ENCODE measurements at places on chromosomes 16 and 17.

DNA sequence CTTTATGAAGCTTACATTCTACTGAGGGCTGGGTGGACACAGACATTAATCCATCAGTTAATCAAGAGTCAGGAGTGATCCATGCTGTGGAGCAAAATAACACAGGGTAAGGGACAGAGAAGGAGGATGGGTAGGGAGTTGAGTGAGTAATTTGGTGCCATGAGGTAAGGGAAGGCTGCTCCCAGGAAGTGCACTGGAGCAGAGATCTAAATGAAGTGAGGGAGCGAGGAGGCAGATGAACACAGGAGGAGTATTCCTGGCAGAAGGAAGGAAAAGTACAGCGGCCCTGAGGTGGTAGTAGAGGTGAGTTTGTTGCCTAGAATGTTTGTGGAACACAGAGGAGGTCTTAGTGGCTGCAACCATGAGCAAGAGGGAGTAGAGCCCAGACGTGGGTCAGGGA is 34.8 kb downstream of the ASIC2 start:
- DNase-seq = no peak

DNA sequence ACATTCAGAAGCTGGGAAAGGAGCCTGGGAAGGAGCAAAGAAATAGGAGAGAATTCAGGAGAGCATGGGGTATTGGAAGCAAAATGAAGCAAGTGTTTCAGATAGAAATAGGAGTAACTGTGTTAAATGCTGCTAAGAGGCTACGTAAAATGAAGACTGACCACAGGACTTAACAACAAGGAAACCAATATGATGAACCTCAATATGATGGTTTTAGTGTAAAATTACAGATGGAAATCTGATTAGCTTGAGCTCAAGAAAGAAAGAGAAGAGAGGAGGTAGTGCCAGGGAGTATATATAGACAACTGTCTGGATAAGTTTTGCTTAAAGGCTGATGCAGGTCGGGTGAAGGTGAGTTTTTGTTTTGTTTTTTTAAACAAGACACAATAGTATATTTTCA is 92.2 kb downstream of the HELZ start:
- DNase-seq = no peak

DNA sequence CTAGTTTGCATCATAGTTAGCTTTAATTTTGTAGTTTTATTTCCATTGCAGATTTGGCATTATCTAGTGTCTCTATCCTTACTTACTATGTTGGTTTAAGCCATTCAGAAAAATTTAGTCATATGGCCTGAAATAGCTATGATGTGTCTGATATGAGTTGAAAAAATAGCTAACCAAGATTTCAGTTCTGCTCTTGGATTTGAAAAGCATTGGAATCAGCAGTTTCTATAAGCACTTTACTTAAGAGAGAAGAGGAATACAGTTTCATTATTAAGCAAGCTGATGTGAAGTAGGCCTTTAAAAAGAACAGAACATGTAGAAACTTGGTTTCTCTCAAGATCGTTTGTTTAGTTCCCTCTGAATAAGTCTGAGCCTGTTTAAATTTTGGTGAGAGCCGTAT is 25.9 kb downstream of the LPCAT2 start:
- DNase-seq = no peak

- no peak for DNase-seq
These were observed 101.6 kb downstream of the MSI2 start for GRCh38 chr17:57357830-57358430.

DNA sequence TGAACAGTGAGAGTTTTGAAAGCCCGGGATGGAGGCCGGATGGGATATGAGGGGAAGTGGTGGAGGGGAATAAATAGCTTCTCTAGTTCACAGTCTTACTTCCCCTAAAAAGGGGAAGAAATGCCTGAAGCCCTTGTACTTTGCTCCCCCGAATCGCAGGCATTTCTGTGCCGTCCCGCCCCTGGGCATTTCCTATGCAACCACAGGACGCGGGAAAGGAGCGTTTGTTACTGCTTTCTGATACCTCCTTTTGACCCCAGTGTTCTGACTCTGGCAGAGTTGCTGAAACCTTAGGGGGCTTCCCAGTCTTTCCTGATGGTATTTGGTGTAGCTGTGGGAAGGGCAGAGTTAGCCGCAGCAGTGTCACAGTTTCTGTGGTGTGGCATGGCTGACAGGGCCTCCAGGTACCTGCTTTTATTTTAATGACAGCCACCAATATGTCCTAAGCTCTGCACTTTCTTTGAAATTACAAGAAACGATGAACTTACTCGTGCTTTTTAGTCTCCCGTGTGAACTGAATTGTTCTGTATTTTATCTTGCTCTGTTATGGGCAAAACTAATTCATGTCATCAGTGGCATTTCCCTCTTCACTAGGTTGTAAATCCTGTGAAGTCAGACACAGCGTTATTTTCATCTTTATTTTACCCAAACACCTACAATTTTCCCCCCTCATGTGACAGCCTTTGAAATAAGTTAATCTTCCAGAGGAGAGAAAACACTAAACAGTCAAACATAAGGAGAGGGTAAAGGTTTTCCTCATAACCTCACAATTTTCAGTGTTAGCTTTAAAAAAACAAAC is 27.1 kb downstream of the USP10 start:
- DNase-seq = no peak

DNA sequence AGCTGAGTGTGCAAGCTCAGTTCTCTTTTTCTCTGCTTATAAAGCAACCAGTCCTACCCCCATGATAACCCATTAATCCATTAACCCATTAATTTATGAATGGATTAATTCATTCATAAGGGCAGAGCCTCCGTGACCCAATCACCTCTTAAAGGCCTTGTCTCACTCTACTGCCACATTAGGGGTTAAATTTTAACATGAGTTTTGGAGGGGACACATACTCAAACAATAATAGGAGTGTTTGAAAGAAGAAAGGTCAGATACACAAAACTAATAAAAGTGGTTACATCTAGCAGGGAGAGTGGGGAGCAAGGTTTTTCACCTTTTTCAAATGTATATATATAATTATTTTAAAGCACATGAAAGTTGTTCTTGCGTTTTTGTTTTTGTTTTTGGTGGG is 6.8 kb downstream of the VMP1 start:
- no peak for DNase-seq

Data from CD4-positive, alpha-beta T cell treated with Interleukin-12 subunit alpha and Interleukin-12 subunit beta, for 1 hour (primary cell).